SHP77 (cell line): ENCODE measurements at places on chromosomes 1 and 21.

GRCh38 chr1:44842862-44843655 is at the start of gene PTCH2:
TSS of gene PTCH2 (minus strand) at chr1:44843253. CDS start at chr1:44842932, 321 bp downstream.
- DNase-seq = peak; percentile 76

DNA sequence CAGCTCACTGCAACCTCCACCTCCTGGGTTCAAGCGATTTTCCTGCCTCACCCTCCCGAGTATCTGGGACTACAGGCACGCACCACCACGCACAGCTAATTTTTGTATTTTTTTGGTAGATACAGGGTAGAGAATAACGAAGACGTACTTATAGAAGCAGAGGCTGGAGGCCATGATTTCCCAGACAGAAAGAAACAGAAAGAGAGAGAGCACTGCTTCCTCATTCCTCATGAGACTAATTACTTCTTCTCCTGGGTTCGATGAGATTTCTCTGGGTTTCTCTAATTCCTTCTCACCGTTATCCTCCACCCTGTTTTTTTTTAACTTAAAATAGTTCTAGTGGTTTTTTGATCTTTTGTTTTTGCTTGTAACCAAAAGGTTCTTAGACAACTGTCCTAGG is 23.4 kb upstream of the PTP4A2 start:
- no peak for DNase-seq

DNA sequence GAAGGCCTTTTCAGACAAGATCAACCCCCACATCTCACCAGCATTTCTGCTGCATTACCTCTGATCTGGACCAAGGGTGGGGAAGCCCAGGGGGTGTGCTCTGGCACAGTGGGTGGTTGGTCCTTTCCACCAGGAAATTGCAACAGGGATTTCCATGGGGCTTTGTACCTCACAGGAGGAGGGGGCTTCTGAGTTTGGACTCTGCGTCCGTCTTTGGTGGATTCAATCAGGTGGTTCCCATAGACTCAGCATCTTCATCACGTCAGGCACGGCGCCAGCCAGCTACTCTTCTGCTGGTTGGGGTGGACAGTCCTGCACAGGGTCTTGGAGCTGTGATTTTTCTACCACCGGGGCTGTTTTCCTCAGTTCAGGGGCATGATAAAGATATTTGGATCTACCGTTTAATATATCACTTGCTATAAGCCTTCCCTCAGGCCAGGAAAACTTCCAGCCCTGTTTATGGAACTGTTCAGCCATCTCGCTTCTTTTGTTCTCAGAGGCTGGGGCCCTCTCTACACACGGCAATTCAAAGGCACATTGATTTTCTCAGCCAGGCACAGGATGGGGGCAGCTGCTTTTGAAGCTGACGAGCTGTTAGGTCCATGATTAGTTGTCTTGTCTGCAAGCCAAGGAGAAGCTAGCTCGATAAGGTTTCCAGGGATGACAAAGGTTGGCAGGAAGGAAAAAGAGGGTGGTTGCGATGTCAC is 467.3 kb downstream of the CAMTA1 start:
- DNase-seq = no peak

- DNase-seq = no peak
These were observed 104.2 kb downstream of the DUSP10 start for GRCh38 chr1:221637641-221638041.

DNA sequence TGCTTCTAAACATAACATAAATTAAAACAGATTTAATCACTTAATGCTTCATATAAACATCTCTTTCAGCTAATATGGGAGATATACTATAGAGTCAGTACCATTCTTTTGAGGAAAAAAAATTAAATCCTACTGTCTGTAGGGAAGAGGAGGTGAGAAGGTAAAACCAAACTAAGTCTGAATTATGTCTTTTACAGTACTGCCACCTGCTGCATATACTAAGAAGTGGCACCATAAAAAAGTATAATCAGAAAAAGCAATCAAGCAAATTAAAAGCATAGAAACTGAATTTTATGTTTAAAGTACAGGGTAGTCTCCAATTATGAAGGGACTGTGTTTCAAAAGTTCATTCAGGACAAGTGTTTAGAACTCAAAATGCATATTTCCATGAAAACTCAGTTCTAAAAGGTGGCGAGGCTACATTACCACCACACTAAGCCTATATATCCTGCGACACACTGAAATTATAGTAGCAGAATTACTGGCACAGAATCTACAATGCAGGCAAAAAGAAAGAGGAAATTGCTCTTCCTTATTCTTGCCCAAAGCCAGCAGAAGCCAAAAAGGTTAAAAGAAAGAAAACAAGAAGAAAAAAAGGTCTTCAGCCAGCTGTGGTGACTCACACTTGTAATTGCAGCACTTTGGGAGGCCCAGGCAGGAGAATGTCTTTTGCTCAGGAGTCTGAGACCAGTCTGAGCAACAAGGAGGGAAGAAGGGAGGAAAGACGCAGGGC is 9.0 kb downstream of the NSL1 start:
- DNase-seq = peak; percentile 8

DNA sequence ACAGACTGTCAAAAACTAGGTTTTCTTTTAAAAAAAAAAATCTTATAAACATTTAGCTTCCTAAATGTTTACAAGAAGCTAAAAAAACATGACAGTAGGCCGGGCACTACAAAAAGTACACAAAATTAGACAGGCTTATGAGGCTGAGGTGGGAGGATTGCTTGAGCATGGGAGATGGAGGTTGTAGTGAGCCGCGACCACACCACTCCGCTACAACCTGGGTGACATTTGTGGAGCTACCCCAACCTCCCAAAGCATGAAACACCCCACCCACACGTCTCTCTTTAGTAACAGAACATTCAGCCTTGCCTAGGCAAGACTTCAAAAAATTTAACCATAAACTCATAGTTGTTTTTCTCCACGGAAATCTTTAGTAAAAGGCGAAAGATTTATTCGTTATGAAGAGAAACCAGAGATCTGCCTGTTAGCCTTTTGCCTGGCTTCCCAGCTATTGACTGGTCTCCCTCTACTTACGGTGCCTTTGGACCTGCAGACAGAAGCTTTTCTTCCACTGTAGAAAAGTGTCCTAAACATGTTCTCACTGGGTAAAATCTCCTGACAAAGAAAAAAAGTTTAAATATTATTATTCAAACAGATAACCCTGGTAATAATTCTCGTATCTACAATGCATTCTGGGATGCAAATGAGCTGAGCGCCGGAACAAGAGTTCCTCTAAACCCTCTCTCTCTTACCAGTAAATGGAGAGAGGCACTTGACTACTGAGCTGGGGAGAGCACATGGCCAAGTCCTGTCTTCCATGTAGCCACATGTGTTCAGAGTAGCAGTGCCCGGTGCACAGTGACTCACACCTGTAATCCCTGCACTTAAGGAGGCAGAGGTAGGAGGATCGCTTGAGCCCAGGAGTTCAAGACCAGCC is 9.2 kb downstream of the RNU5D-1 start:
- peak; percentile 97 for DNase-seq

- DNase-seq = no peak
These were observed 61.1 kb downstream of the RIPK4 start for GRCh38 chr21:41705546-41706262.
